ENCODE measurements at places on chromosomes 12 and 14.

DNA sequence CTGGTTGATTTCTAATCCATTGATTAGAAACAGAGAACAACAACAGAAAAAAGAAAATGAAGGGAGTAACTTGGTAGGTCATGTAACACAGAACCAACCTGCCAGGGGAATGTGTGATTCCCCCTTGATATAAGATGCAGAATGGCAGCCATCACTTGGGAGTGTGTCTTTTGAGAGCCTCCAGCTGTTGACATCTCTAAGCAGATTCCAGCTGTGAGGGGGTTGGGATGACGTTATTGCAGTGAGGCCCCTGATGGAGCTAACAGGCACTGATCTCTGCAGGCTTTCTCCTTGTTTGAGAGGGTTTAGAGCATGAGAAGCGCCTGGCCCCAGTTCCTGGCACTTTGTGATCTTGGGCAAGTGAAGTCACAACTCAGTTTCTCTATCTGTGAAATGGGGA, 124.9 kb downstream of the PELI2 start:
- no peak for DNase-seq

DNA sequence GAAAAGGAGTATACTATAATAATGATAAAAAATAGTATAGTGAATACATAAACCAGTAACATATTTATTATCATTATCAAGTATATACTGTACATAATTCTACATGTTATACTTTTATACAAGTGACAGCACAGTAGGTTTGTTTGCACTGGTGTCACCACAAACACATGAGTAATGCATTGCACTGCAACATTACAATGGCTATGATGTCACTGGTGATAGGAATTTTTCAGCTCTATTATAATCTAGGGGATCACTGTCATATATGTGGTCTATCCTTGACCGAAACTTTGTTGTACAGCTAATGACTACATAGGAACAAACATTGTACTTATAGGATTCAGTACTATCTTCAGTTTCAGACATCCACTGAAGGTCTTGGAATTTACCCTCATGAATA, 165.8 kb upstream of the SYT1 start:
- no peak for DNase-seq

- no peak for DNase-seq
Observed at GRCh38 chr14:75833326-75834020, 148.3 kb downstream of the TGFB3 start.

DNA sequence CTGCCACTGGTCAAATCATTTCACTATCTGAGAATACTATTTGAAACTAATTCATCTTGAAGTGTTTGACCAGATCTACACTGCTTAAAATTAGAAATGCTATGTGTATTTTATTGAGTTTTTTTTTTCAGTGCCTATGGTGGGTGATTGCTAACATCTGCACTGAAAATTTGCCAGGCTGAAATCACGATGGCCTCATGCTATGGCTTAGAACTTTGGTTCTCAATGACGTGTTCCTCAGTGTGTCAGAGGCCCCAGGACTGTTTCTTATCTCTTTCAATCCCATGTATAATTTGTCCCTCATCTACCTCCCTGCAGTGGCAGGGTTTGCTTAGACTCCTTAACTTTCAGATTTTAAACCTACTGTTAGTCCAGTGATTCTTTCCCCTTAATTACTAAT, 36.2 kb upstream of the NKX2-8 start:
- no peak for DNase-seq

- no peak for DNase-seq
Observed at GRCh38 chr14:73238424-73238852, 1.1 kb downstream of the PAPLN start.

- no peak for DNase-seq
Observed at GRCh38 chr14:52877628-52878027, 73.2 kb downstream of the FERMT2 start.

- no peak for DNase-seq
Observed at GRCh38 chr14:86015511-86015910, 485.6 kb downstream of the FLRT2 start.

Measured in neural crest cell (in vitro differentiated cells).